Stromal cell of bone marrow (primary cell): ENCODE measurements at places on chromosomes 4 and X.

- no peak for DNase-seq
Observed at GRCh38 chr4:38368613-38369012, 295.4 kb upstream of the KLF3 start.

GRCh38 chrX:46959101-46959500, 46.9 kb downstream of the JADE3 start:
- DNase-seq, result no peak

- DNase-seq, result no peak
Observed at GRCh38 chrX:8834392-8834791, 33.2 kb upstream of the FAM9A start.

DNA sequence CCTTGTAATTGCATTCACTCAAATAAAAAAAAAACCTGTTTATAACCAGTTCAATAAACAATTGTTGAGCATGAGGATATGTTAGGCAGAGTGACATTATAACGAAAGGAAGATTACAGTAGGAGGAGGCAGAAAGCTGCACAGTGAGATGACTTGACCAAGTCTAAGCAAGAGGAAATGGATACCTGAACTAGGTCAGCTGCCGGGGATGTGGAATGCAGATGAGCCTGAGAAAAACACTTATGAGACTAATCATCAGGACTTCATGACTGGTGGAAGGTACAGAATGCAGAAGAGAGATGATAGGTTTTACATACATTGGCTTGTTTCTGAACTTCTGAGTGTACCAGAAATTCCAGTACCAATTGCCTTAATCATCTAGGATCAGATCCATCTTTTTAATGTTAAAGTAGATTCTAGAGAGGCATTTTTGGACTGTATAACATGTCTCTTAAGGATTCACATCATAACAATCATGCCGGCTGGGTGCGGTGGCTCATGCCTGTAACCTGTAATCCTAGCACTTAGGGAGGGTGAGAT, 208.1 kb upstream of the PPP3CA start:
- no peak for DNase-seq

GRCh38 chrX:48467281-48467761, 2.7 kb downstream of the SLC38A5 start:
- DNase-seq, result no peak
